ENCODE measurements at places on chromosomes 7 and 10.

GRCh38 chr10:11825796-11826414 is 2.7 kb downstream of the PROSER2 start:
- no peak for DNase-seq

DNA sequence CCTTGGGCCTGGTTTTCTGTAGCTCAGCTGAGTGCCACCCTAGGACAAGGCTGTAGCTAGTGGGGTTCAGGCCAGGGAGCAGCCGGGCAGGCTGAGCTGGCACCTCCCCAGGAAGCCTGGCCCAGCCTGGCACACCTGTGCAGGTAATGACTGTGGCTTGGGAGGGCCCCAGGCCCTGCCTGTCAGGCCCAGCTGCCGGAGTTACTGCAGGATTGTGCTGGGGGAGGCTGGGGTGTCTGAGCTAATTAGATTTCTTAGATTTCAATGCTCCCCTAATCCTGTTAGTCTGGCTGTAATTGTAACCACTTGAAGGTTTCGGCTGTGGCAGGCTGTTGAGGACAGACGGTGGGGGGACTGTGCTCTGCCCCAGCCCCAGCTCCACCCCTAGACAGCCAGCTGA is 6.0 kb downstream of the ZMIZ1 start:
- DNase-seq, result no peak

DNA sequence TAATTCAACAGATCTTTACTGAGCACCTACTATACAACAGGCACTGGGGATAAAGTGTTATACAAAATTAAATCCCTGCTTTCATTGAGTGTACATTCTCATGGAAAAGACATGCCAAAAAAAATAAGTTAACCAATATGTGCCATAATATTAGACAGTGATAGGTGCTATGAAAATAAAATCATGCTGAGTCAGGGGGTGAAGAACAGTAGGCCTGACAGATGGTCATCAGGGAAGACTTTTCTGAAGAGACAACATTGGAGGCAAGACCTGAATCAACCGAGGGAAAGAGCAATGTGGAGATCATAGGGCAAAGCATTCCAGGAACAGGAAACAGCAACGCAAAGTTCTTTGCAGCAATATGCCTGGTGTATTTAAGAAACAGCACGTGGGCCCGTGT is 135.5 kb downstream of the C1GALT1 start:
- DNase-seq, result no peak

GRCh38 chr10:71300555-71301370 is 18.3 kb upstream of the SLC29A3 start:
- DNase-seq, result no peak

- no peak for DNase-seq
Measured at GRCh38 chr10:99908512-99908911, 101.2 kb downstream of the DNMBP start.

GRCh38 chr7:31705377-31705776 is 18.4 kb downstream of the PPP1R17 start:
- no peak for DNase-seq

DNA sequence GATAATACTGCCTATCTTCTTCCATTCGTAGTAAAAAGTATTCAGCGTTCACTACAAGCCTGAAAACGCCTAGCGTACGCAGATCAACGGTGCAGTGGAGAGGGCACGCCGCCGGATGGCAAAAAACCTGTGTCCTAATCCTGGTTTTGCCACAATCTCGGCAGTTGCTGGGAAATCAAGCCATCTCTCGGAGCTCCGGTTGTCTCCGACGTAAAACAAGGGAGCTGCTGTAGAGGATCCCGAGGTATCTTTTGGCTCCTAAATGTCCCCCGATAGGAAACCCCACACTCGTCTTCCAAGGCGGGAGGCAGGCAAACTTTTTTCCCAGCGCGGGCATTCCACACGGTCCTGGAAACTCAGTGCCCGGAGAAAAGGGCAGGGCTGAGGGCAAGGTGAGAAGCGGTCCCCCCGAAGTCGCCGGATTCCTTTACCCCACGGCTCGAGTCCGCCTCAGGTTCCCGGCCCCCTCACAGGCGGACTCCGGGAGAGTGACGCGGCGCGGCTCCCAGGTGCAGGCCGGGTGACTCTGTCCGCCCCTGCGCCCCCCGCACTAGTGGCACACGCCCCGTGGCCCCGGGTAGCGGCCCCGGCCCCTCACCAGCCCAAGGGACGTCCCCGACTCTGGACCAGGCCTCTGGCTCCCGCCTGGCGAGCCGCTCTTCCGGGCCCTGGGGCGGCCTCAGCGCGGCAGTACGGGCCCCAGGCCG is 649 bp downstream of the IDE start:
- DNase-seq, result no peak

GRCh38 chr10:3982746-3983442 is 197.9 kb upstream of the KLF6 start:
- no peak for DNase-seq

DNA sequence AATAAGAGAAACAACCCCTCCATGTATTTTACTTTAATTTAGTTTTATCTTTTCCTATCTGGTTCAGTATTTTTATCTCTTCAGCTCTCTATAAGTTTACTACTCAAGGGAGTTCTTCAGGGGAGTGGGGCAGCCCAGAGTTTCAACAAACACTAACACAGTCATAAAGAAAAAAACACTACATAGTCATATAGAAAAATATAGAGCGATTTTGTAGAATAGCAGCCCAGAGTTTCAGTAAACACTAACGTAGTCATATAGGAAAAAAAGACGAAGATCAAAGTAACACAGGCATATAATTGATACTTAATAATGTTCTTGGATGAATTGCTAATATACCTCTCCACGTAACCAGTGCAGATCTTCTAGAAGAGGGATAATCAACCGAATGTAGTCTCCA is 54.7 kb downstream of the PON1 start:
- no peak for DNase-seq

DNA sequence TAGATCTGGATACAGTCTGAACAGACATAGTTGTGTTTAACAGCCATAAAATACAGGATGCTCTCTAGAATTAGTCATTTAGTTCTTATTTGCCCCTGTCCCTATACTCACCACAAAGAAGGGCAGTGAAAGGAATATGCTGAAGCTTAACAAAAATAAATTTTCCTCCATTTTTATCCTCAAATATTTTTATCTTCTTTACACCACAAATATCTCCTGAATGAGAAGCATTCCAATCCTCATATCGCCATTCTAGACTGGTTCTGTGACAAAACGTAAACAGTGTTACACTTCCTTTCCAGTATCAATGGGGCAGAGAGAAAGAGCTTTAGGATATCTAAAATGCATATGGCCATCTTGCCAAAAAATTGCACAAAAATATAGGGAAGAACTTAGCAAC is 1.6 kb downstream of the OR9A2 start:
- no peak for DNase-seq

DNA sequence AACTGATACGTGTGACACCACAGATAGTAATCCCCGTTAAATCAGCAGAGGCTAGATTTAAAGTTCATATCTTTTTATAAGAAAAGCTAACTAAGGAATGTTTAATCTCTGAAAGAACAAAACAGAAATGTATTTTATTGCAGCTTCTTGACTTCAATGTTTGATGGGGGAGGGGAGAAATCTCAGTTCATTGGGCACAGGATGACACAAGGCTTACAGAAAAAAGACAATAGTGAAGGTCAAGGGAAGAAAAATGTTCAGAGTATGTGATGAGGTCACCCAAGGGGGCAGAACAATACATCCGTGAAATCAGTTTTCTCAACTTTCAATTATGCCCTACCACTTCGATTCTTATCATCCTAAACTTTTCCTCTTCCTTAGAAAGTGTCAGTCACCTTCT is 102.9 kb downstream of the ELAPOR2 start:
- DNase-seq, result no peak
